MG63 (cell line): ENCODE measurements at places on chromosomes 1 and 21.

- DNase-seq, result no peak
These were observed 45.5 kb upstream of the RASAL2 start for GRCh38 chr1:178048426-178048825.

DNA sequence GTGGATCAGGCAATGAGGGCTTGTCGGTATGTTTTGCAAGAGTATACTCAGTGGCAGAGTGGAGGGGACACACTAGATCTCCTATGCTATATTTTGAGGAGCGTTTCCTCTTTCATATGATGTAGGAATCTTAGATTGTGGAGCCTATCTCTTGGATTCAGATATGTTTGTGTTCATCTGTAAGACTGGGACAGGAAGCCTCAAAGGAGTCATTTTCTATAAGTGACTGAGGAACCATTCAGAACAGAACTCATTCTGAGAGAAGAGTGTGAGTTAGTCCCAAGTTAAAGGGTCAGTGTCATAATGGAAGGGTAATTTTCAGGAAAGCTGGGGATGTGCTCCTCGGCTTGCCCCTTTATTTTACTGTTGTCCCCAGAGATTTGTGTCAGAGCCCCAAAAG is 107.7 kb downstream of the PTGS2 start:
- no peak for DNase-seq

GRCh38 chr1:4089421-4090175 is 189.5 kb upstream of the C1orf174 start:
- no peak for DNase-seq

- DNase-seq, result no peak
These were observed 8.8 kb upstream of the CDCP2 start for GRCh38 chr1:54161495-54162168.

DNA sequence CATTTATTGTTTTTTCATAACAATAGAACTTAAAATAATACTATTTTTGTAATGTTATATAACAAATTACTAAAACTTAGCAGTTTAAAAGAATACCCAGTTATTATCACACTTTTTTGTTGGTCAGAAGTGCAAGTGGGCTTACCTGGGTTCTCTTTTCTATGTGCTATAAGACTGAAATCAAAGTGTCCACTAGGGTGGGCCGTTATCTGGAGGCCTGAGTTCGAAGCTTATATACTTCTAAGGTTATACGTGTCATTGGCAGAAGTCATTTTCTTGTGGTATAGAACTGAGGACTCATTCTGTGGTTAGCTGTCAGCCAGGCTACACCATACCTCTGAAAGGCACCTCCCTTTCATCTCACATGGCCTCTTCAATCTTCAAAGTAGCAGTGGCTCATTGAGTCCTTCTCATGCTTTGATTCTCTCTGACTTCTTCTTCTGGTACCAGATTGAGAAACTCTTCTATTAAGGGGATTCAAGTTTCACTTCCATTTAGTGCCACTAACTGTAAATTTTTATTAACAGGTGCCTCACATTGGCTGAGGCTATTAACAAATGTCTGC is 414.3 kb downstream of the AMY1C start:
- no peak for DNase-seq

DNA sequence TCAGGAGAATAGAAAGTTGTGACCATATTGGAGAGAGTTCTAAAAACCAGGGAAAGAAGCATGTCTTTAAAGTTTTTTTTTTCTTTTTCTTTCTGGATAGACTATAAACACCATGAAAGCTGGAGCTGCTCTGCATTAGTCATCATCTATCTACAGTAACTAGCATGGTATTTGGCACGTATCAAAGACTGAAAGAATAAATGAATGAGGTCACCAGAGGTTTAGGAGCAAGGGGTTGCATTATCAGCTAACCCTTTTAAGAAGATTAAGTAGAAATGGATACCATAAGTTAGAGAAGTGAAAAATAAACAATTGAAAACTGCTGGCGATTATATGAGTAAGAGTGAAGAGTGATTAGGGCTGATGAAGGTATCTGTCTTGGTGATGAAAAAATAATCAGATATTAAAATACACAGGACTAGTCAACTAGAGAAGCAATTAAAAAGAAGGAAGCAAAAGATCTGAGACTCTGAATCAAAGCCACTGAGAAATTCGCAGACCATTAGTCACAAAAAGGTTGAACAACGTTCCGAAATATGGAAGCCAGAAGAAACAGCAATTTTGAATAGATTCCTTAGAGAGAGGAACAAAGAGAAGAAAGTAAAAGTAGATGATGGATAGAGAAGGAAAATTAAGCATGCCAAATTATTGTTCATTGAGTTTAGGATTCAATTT is 536.4 kb downstream of the DPYD start:
- peak; percentile 31 for DNase-seq

DNA sequence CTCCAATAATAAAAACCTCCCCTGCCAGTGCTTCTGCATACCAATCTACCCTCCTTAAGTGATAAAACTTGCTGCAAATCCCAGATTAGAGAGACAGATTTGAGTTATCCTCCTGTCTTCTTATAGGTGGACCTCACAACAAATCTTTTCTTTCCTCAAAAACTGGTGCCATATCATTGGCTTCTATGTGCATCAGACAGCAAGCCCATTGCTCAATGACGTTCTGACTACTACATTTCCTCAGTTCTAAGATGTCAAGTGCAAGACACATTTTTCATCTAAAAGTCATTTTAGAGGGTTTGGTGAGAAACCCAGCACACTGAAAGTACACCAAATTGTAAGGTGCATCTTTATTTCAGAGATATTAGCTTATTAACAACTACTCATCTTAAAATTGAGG is 107.8 kb upstream of the VAV3 start:
- no peak for DNase-seq

DNA sequence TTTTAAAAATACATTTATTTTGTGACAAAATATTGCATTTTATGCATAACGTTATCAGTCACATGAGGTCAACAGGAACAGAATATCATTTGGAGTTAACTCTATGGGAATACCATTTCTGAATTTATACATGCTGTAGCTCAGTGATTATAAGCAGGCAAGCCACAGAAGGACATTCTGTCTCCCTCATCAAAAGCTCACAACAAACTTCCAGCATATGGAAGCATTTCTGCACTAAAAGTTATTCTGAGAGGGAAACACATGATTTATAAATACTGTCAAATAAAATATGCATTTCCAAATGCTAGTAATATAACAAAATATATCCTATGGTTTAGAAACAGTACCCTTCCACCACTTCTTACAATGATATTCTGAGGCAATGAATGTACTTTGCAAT is 854.1 kb upstream of the B3GALT2 start:
- no peak for DNase-seq

GRCh38 chr1:154440036-154440804 is 35.1 kb downstream of the IL6R start:
- DNase-seq, result no peak

GRCh38 chr1:109759513-109760334 is 4.0 kb downstream of the EPS8L3 start:
- no peak for DNase-seq

DNA sequence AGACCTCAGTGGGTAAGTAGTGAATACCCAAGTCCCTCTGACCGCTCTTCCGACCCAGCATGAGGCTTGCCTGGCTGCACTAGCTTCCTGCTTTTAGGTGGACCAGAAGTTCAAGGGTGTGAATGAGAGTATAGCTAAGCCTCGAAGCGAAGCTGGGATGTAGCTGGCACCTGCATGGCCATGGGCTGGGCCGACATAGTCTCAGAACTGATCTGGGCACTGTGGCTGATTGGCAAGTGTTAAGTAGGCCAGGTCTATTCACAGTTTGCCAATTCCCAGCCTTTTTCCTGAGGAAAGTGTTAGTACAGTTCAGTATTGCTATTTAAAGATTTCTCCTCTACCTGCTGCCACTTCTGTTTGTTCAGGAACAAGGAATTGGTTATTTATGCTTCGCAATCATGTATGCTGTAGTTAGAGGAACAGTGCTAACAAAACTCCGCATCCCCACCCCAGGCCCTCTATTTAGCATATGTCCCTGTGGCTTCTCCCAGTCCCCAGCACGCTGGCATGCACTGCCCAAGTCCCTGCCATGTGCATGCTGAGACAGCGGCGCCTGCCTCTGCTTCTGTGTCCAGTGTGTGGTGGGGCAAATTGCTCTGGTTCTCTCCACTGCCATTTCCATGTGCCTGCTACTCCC is 16.3 kb downstream of the SPATA46 start:
- no peak for DNase-seq

DNA sequence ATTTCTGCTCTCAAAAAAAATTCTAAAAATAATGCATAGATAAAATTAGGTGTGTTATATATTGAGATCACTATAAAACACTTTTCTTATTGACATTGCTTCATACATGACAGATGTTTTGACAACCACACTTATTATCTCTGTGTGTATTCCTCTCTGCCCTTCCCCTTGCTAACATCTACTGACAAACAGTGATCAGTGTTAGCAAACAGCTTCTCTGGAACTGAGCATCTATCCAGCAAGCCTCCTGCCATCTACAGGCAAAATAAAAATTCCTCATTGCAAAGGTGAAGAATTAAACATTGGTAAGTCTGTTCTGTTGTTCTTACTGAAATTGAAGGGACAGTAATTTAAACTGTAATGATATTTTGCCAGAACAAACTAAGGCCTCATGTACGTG is 2153.9 kb downstream of the NCAM2 start:
- DNase-seq, result no peak

DNA sequence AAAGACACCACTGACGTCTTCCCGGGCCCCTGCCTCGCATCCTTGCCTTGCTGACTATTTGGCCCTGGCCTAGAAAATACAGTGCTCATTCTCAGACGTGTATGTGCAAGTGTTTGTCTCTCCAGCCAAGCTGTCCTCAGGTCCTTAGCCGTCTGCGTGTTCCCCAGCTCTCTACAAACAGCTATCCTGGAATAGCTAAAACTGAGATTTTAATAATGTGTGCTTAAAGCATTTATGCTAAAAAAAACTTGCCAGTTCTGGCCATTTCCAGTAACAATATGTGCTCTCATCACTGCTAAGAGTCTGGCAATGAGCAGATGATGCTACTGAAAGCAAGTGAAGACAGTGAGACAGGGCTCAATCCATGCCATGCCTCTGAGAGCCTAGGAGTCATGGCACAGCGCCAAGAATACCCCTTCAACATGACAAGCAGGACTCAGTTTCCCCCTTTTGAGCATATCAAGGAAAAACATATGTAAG is 55.7 kb downstream of the IRF2BP2 start:
- no peak for DNase-seq

GRCh38 chr1:67683766-67684525 is 1.1 kb upstream of the GADD45A start:
- DNase-seq, result peak; percentile 43

GRCh38 chr21:18894387-18894786 is 490.8 kb upstream of the TMPRSS15 start:
- DNase-seq, result no peak

GRCh38 chr1:200732438-200732837 is 6.3 kb upstream of the CAMSAP2 start:
- no peak for DNase-seq

GRCh38 chr1:91383456-91383855 is 21.2 kb downstream of the HFM1 start:
- DNase-seq, result no peak

- DNase-seq, result peak; percentile 82
These were observed 25.4 kb downstream of the ECE1 start for GRCh38 chr1:21264898-21265297.

DNA sequence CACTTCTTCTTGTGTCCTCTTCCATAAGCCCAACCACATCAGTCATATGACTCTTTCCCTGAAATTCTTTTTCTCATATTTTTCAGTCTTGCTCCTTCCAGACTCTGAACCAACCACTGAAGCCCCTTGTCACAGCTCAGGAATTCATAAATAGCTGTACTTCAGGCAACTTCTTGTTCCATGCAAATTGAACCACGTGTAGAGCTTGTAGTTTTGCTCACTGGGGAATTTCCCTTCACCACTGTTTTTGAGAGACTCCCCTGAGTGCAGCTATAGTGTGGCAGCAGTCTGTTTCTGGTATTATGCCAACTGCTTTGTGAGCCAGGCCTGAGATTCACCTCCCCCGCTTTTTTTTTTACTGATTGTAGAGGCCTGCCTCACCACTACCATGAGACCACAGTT is 150.3 kb upstream of the SPAG17 start:
- peak; percentile 63 for DNase-seq

- no peak for DNase-seq
These were observed 3.0 kb upstream of the TMEM52 start for GRCh38 chr1:1921901-1922701.

GRCh38 chr1:168752171-168752832 is 23.3 kb upstream of the DPT start:
- DNase-seq, result no peak

DNA sequence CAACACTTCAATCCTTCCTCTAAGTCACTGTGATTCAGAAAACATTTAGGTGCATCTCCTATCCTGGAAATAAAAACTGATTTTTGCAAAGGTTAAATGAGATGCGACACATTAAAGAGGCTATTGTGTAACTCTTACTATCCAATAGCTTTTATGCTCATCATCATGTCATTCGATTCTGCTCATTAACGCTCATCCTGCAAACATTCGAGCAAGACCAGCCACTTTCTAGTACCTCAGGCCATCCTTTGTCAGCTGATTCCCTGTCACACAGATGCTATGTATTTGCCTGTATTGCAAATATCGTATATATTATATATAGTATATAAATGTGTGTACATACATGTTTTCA is 131.6 kb downstream of the TLR5 start:
- no peak for DNase-seq

DNA sequence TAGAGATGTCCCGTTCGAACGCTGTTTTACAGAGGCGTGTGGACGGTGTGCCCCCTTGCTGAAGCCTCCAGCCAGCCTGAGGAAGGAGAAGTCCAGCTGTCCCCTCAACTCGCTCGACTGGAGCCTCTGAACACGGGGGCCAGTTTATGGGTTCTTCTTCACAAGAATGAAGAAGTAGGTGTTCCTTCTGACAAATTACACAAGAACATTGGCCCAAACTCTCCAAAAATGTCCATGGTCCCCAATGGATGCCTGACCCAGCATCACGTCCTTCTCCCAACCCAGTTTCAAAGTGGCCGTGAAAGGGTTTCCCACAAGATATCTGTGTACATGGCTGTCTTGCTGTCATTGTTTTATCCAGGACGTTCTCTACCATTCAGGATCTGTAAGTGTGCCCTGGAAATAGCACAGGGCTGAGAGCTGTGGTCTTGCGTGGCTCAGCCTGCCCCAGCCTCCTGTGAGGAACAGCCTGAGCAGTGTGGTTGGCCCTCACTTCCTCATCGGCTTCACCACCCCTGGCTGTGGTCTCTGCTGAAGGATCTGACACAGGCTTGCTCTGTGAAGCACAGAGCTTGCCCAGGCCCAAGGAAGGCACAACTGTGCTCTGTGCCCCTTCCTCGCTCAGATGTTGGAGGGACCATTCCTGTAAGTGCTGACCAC is 1.0 kb upstream of the S100B start:
- DNase-seq, result no peak

DNA sequence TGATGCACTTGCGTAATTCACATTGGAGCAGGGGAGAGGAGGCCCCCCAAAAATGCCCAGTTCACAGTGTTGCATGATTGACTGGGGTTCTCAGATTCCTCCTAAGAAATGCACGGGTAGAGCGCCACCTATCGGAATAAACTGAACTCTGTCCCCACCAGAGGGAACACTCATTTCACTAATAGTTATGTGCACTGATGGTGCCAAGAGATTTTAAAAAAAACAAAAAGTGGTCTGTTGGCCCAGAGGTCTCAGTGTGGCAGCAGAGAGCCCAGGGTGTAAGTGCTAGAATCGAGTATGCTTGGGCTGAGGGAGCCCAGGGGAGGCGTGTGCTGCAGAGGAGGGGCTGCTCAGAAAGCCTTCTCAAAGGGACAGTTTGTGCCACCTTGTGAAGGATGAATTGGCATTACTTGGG is 6.9 kb downstream of the PINK1 start:
- peak; percentile 22 for DNase-seq
